Astrocyte (in vitro differentiated cells and primary cell): ENCODE measurements at places on chromosomes 6 and 20. TPM values are rescaled to one million over a fixed set of nuclear protein-coding genes. Genes with fewer than 3 reads are reported as not detected.

The CTAGE9 gene
- total RNA-seq, result not detected in 2 replicates

- H3K4me1 ChIP-seq, result no peaks in the 10 kb centered on the region
- no peak for DNase-seq
- H3K27ac ChIP-seq, result no peak overlapping the region
- H3K27me3 ChIP-seq, result no peaks in the 10 kb centered on the region
- no peaks in the 10 kb centered on the region for H3K36me3 ChIP-seq
Observed at GRCh38 chr20:40390654-40391053, 298.4 kb downstream of the MAFB start.

DNA sequence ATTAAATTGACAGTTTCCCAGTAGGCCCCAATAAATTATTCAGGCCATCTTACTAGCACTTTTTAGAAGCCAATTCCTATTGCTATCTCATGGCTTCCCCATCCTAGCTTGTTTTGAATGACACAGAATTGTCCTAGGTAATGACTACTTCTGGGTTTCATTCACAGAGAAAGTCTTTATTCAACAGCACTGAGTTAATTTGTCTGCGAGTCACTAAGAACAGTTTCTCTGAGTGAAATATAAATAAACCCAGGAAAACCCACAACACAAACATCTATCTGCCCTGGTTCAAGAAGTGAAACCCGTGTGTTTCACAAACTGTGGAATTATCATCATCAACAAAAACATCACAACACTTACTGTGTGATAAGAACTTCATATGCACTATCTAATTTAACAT lies 1366.8 kb downstream of the EPHA7 start:
- H3K36me3 ChIP-seq, result no peaks in the 10 kb centered on the region
- H3K27me3 ChIP-seq, result no peaks in the 10 kb centered on the region
- DNase-seq, result no peak
- no peak overlapping the region for H3K4me3 ChIP-seq
- no peak overlapping the region for H3K27ac ChIP-seq

DNA sequence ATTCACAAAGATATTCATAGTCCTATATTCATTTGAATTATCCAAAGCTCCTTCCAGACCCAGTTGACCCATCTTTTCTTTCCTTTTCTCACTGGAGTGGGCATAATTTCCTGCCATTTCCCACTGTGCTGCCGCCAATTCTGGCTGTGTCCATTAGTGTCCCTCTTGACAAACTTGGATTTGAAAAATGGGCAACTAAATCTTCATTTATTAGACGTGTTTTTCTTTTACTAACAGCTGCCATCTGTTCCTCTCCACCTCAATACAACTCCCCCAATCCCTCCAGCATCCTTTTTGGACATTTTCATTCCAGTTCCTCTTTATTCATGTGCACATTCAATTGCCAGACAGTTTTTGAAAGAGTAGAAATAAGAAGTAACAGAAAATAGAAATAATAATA lies 90.5 kb downstream of the PCSK2 start:
- H3K4me1 ChIP-seq, result no peaks in the 10 kb centered on the region
- no peak for DNase-seq
- H3K27ac ChIP-seq, result no peak overlapping the region
- no peak overlapping the region for H3K4me3 ChIP-seq
- H3K36me3 ChIP-seq, result no peaks in the 10 kb centered on the region

GRCh38 chr6:105251689-105252088 lies 71.9 kb upstream of the POPDC3 start:
- H3K36me3 ChIP-seq, result no peaks in the 10 kb centered on the region
- no peak overlapping the region for H3K27ac ChIP-seq
- H3K4me3 ChIP-seq, result no peak overlapping the region
- no peaks in the 10 kb centered on the region for H3K4me1 ChIP-seq

The SYNGAP1 gene
- 34.5 and 36.1 TPM in 2 replicates for total RNA-seq

- peaks cover 4% of the 10 kb centered on the region for H3K4me1 ChIP-seq
- no peaks in the 10 kb centered on the region for H3K27me3 ChIP-seq
- no peak overlapping the region for H3K27ac ChIP-seq
- DNase-seq, result no peak
- H3K36me3 ChIP-seq, result peaks cover 4% of the 10 kb centered on the region
- no peak overlapping the region for H3K4me3 ChIP-seq
Observed at GRCh38 chr6:105380634-105381033, 22.2 kb downstream of the PREP start.

GRCh38 chr6:24849713-24850112 lies 51.0 kb upstream of the ARMH2 start:
- no peaks in the 10 kb centered on the region for H3K27me3 ChIP-seq
- DNase-seq, result no peak
- no peaks in the 10 kb centered on the region for H3K36me3 ChIP-seq
- H3K4me3 ChIP-seq, result no peak overlapping the region
- H3K27ac ChIP-seq, result no peak overlapping the region

The SAMD3 gene
- 0.45 TPM in 1 of 2 replicates, not detected in the other for total RNA-seq

GRCh38 chr6:30113003-30113759 lies at the start of gene TRIM31:
Gene TRIM31 (minus strand): TSS chr6:30113090. CDS start chr6:30112805, 285 bp downstream.
- H3K4me1 ChIP-seq, result no peaks in the 10 kb centered on the region
- no peak for DNase-seq
- H3K4me3 ChIP-seq, result no peak within 1 kb of the TSS
- H3K36me3 ChIP-seq, result no peaks in the 10 kb centered on the region

DNA sequence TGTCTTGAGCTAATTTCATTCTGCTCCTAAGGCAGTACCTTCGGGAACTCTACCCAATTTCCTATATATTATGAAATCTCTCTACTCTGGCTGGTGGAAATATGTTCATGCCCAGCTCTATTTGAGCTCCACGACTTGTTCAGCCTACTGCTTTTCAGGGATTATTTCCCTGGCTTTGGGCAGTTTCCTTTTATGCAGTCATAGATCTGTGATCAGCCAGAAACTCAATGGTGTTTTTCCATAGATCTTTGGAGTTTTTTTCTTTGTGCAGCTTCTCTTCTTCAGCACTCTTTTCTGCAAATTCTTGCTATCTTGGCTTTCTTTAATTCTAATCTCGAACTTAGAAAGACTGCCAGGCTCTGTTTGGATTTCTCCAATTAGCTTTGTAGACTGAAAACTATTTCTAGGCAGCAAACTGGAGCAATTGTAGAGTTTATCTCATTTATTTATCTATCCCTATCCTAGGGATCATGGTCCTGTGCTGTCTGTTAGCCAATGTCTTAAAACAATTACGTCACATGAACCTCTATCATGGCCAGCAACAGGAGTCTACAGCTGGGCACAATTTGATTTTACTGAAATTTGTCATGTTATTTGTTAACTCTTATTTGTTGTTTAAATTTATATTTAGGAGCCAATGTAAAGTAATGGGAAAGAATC lies 328.4 kb downstream of the BCKDHB start:
- peaks cover 12% of the 10 kb centered on the region for H3K4me1 ChIP-seq
- no peak overlapping the region for H3K27ac ChIP-seq
- no peak overlapping the region for H3K4me3 ChIP-seq
- no peak for DNase-seq

DNA sequence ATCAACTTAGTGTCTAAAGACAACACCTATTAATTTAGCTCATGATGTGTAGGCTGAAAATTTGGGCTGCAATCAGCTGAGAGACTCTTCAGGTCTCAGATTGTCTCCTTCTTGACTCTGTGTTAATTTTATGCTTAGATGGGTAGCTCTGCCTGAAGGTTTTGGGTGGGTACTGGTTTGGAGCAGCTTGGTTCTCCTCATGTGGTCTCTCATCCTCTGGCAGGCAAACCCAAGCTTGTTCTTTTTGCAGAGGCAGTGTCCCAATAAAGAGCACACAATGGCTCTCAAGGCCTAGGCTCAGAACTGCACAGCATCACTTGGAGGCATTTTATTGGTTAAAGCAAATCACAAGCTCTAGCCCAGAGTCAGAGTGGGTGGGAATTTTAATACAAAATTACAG lies 280.6 kb downstream of the BTBD3 start:
- H3K27me3 ChIP-seq, result no peaks in the 10 kb centered on the region
- no peaks in the 10 kb centered on the region for H3K36me3 ChIP-seq
- H3K4me3 ChIP-seq, result no peak overlapping the region
- DNase-seq, result no peak
- no peak overlapping the region for H3K27ac ChIP-seq

- H3K4me3 ChIP-seq, result no peak overlapping the region
- no peaks in the 10 kb centered on the region for H3K4me1 ChIP-seq
- no peak overlapping the region for H3K27ac ChIP-seq
- peaks cover 4% of the 10 kb centered on the region for H3K36me3 ChIP-seq
Observed at GRCh38 chr20:58438970-58439808, 50.2 kb downstream of the VAPB start.

The SEMG2 gene
- total RNA-seq, result not detected in 2 replicates
